ENCODE measurements at places on chromosomes 2 and 18.

GRCh38 chr18:23521907-23522306 is 18.6 kb downstream of the RMC1 start:
- no peak for DNase-seq

GRCh38 chr2:157076526-157077161 is 180.9 kb upstream of the GALNT5 start:
- DNase-seq: no peak

DNA sequence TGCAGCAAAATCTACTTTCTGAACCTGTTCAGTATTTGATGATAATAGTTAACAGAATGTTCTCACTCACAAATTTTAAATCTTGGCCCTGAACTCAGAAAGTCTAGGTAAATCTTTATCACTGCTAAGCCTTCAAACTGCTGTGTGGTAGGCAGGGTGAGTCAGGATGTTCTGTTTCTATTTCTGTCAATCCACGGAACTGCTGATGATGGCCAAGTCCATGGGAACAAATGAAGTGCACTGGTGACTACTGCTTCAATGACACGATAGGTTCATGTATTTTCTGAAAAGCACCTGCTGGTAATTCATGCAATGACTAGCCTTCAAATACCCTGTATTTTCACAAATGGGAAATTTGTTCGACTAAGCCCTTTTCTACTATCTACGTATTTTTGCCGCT is 14.2 kb downstream of the NIFK start:
- DNase-seq: no peak

GRCh38 chr2:70990216-70990615 is 4.5 kb downstream of the TEX261 start:
- DNase-seq: no peak

DNA sequence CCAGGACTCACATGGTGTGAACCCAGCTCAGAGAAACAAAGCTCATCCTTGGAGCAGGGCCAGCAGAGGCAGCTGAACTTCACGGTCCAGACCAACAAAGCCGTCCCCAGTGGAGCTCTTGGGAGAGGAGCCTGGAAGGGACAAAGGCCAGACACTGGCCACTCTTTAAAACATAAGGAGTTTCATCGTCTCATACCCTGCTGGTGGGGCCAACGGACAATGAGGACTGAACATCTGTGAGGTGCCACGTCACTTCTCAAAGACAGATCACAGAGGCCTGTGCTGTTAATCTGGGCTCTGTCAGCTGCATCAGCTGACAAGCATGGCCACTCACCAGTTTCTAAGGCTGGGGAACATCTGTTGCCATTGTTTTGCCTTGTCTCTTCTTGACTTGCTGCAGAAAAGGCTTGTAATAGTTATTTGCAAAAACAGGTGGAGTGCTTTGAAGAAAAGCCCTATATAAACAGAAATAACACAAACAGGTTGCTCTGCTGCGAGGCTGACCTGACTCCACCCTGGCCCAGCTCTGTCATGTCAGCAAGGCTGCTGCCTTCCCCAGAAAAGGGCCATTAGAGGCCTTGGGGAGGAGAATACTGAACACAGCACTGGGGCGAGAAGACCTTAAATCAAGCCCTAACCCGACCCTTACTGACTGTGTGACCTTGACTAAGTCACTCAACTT is 68.1 kb upstream of the DAPL1 start:
- DNase-seq: no peak
